CD4-positive, alpha-beta T cell treated with Interleukin-10 for 1 hour (primary cell): ENCODE measurements at places on chromosomes 1 and 21.

DNA sequence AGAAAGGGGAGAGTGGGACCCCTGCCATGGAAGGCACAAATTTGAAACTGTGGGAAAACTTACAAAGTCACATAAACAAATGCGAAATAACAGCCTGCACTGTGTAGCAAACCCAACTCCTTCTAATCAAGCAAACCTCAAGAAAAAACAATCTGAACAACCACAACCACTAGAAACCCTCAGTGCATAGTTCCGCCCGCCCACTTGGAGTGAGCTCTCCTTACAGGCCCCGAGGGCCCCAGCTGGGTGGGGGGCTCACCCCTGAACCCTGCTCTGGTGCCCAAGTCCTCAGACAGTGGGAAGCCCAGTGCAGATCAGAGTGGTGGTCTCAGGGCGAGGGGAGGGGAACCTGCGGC is 931 bp upstream of the MXRA8 start:
- no peak for DNase-seq

- no peak for DNase-seq
Measured at GRCh38 chr21:46607636-46608035, 2.8 kb upstream of the S100B start.

DNA sequence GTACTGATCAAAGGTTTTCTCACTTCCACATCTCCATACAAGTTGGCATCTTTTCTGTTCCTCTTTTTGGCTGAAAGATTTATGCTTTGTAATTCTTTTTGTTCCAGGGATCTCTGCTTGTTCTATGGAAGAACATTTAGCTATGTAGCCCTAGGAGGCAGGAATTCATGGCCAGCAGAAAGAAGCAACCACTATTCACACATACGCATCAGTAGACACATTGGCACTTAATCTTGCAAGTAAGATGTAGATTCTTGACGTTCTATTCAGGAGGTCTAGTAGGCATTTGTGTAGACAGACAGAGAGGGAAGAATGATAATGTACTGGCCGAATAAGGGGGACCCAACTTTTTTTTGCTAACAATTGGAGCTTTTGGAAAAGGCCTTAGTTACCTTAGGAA is 336.0 kb downstream of the NUF2 start:
- no peak for DNase-seq

DNA sequence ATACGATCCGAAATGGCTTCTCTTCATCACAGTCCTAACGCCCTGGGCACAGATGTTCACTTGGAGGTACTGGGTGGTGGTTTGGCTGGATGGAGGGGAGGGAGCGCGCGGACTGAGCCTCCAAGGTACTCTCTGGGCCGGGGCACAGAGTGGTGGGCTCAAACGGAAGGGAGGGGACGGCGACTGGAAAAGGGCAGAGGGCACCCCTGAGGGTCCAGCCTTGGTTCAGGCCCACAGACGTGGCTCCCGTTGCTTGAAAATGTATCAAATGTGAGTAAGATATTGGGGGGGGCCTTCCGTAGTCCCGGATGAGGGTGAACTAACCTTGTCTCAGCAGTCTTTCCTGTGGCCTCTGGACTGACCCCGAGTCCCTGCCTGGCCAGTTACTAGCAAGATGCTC is 463 bp downstream of the IL12RB2 start:
- DNase-seq: no peak

GRCh38 chr1:87853576-87854351 is 525.1 kb downstream of the LMO4 start:
- no peak for DNase-seq

DNA sequence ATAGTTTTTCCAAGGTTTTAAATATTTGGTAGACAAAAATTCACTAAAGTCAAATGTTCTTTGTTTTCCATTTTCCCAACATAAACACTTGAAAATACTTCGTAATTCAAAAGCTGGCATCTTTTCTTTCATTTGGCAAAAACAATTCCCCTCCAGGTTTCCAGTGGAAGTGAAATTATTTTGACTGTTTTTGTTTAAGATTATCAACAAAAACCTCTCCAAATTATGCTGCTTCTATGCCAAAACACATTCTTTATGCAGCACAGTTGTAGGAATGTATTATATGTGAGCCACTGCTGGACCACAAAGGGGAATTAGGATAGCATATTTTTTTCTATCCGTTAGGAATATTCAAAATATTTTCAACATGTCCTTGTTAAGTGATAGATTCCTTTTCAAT is 44.1 kb downstream of the SLC5A9 start:
- no peak for DNase-seq

DNA sequence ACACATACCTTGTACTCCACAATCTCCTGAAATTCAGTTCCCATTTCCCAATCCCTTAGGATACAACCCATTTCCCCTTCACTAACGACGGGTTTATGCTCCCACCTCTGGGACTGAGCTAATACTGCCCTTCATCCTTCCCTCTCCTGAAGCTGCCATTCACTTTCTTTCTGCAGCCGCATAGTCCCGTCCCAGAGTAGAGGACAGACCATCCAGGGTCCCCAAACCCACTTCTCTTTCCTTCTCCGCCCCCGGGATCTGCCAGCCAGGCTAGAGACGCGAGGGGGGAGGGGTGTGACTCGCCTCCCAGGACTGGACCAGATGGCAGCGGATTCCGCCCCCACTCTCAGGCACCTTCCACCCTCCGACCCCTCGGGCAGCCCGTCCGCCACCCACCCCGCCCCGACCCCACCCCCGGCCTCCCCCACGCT is 679 bp downstream of the ABL2 start:
- peak; percentile 20 for DNase-seq

- DNase-seq: peak; percentile 73
Measured at GRCh38 chr1:174964261-174964971, 35.3 kb upstream of the CACYBP start.

DNA sequence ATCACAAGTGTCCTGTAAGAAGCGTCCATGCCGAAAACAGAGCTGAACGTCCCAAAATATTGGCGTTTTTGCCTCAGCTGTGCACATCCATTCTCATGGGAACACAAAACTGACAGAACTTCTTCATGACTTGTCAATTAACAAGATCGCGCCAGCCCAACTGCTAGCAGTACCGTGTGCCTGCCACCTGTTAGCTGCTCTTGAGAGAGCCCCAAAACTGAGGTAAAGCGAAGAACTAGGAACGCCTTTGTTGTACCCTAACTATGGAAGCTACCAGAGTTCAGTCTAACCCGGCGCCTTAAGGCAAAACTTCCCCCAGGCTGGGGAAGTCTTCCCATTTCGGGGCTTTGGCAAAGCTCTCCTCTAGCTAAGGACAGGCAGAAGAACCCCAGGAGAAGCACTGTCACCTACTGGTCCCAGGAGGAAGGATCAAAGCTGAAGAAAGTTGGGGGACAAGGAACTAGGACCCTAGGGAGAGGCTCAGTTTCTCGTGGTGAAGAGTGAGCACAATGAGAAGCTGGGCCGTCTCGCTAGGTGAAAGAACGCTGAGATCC is 719 bp downstream of the EYA3 start:
- DNase-seq: peak; percentile 34

DNA sequence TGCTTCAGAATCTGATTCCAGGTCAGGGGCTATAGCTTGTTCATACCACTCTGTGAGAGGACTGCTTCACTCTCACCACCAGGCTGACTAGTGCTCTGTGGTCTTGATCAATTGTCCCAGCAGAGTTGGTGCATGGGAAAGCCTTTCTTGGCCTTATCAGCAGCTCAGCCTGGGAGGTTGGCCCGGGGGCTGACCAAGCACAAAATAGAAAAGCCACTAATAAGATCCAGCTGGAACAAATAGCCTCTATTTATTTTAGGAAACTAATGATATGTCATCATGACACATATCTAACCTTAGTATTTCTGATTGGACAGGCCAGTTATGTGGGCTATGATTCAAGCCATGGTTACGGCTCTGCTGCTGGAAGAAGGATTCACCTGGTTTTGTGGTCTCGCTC is 134.2 kb downstream of the GDAP2 start:
- DNase-seq: no peak

- DNase-seq: no peak
Measured at GRCh38 chr1:54047384-54048305, 5.4 kb downstream of the TMEM59 start.

- DNase-seq: no peak
Measured at GRCh38 chr21:15626031-15626430, 103.8 kb upstream of the USP25 start.

GRCh38 chr1:36176106-36176949 is 20.4 kb downstream of the MAP7D1 start:
- DNase-seq: no peak

- DNase-seq: no peak
Measured at GRCh38 chr1:119794230-119794875, 16.9 kb downstream of the REG4 start.

- DNase-seq: no peak
Measured at GRCh38 chr1:175207971-175208370, 15.4 kb upstream of the KIAA0040 start.

DNA sequence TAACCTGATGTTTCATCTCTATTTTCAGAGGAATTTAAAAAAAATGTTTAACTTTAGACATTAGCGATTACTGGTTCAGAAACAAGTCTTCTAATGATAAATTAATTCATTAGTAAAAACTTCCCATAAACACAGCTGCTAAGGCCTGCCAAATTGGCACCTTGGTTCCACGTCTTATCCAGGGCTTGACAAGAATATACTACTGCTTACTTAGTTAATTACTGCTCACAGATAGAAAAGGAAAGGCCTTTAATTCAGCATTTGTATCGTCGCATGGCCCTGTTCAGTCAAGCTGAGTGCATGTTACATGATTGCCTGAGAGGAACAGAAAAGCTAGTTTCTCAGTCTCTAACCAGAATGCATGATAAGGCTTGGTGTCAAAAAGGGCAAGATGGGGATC is 84.6 kb downstream of the ADGRL2 start:
- no peak for DNase-seq

DNA sequence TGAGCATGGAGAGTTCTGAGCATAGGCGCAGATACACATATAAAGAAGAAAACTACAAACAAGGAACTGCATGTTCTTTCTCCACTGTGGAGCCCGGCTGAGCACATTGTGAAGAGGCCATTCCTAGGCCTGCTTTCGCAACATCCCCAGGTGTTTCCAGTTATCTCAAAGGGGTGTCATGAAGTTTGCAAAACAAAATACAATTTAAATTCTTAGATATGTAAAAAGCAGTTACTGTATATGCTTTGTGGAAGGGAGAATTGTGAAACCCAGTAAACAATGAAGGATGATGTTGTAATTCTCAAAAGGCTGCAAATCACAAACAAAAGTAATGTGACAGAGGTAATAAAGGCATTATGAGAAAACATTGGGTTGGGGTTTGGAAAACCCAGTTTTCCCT is 98.6 kb upstream of the ZNF644 start:
- DNase-seq: no peak

DNA sequence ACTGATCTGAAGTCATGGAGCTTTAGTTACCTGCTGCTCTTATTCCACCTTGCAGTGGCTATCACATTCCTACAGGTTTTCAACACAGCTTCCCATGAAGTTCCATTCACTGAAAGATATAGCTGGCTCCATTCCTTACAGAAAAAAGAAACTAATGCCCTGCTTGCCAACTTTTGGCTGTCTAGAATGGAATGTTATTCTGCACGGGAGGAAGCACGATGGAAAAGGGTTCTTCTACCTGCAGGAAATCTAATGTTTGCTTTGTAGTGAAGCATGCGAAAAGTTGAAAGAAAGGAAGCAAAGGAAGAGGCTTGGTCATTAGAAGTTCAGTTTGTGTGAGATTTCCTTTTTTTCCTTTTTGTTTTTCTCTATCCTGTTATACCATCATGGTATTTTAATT is 32.6 kb downstream of the GIPC2 start:
- no peak for DNase-seq

GRCh38 chr1:218347723-218348627 is 2.8 kb downstream of the TGFB2 start:
- no peak for DNase-seq

- DNase-seq: no peak
Measured at GRCh38 chr1:241870336-241870735, 22.3 kb downstream of the EXO1 start.

GRCh38 chr21:42848932-42849758 is 30.2 kb downstream of the WDR4 start:
- DNase-seq: no peak

- DNase-seq: no peak
Measured at GRCh38 chr1:40038697-40039096, 1.8 kb upstream of the CAP1 start.

GRCh38 chr1:201327687-201328240 is 44.5 kb downstream of the PKP1 start:
- DNase-seq: no peak

DNA sequence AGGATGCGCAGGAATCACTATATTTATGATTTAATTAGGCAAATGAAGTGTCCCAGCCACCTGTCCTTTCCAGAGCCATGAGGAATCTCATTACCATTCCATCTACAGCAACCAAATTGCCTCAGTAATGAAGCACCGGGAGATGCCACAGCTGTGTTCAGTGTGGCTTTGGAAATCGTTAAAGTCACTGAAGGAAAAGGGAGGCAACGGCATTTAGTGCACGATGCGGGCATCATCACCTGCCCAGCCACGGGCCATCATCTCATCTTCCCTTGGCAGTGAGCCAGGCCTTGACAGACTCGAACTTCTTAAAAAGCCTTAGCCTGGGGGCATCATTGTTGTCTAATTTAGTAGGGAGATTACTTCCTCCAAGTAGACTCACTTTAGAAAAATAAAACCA is 67.8 kb downstream of the CNIH3 start:
- DNase-seq: no peak

DNA sequence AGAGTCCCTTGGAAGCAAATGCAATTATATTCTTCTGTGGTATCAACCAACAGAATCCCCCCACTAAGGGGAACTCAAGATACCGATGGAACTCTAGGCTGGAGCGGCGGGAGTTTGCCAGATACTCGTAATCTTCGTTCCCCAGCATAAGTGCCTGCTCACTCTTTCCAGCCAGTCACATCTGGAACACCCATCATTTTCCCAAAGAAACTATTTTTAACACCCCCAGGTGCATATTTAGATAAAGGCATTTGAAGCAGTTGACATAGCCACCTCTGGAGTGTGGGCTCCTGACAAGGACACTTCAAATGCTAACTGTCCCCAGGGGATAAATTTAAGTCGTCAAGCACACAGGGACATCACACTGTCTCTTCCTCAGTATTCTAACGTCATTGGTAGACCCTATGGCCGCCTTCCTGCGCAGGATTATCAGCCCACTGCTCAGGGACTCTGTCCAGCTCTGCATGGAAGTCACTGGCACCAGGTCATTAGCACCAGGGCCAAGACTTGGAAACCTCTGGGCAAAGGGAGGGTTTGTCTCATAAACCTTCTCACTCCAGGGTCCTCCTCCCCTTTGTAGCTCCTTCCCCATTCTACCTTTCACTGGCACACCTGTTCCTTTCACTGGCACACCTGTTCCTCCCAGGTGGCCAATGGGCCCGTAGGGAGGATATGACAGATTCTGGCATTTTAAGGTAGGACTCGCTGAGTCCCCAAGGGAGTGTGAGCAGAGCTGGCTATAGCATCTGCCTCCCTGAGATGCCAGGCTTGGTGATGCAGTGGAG is 48.8 kb downstream of the H3-3A start:
- DNase-seq: no peak

DNA sequence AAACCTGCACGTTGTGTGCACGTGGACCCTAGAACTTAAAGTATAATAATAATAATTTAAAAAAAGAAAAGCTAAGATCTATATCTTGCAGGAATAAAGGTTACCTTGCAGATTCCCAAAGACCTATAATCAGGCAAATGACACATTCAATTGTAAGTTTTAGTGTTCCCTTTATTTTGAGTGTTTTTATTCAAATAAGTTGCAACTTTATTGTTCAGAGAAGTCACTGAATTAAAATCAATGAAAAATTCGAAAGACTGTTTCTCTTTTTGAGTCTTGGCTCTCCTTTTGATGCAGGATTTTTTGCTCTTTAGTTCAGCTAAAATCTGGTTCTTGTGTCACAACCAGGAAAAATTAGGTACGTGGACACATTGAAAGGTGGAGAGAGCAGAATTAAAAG is 27.8 kb upstream of the TNFSF4 start:
- DNase-seq: no peak
